Fibroblast of skin of left quadriceps (primary cell): ENCODE measurements at places on chromosomes 1 and 21.

DNA sequence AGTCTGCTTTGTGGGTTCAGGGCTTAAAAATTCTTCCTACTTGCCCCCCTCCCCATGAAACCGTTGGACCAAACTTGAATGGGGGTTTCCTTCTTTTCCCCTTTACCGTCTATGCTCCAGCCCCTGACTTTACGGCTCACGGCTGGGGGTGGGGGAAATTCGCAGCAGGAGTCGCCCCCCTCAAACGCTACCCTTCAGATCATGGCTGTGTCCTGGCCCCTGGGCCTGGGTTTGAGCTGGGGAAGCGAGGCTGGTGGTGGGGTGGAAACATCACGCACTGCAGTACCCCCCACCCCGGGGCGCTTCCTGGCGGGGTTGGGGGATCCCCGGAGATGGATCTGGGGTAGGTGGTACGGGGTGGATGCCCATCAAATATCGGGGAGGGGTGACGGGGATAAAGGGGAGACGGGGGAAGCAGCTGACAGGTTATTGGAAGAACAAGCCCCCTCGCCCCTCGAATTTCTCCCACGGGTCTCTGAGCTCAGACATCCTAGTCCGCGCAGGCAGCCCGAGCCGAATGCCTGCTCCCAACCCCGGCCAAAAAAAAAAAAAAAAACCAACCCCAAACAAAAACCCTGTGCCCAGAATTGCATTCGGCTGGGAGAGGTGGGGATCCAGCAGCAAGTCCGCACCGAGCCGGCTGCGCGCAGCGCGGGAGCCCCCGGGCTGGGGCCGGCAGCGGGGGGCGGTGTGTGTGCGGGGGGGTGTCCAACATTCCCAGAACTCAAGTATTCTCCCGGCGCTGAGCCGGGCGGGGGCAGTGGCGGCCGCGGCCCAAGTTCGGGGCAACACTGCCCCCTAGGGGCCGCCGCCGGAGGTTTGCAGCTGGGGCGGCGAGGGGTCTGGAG lies 59.0 kb upstream of the ACOT11 start:
- peak; percentile 76 for DNase-seq

DNA sequence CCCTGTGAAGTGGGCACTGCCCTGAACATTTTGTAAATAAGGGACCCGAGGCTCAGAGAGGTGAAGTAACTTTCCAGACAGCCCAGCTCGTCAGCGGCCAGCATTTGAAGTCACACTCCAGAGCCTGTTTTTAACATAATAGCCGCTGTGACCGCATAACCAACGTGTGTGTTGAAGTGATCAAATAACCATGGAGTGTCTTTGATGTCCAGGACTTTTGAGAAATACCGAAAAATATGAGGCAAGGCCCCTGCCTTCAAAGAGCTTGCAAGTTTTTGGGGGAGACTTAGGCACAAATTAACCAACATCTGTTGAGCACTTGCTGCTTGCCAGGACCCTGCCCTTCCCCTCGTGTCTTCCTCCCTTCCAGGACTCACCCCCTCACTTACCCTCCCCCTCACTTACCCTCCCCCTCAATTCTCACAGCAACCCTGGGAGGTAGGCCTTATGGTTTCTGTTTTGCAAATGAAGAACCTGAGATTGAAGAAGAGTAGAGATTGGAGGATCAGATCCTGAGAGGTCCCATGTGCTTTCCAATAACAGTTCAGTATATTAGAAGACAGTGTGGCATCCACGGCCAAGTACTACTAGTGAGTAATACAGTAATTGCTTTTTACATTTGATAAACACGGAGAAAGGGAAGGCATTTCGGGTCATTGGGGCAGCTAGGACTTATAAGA lies 1.3 kb upstream of the SLC16A1 start:
- peak; percentile 74 for DNase-seq

DNA sequence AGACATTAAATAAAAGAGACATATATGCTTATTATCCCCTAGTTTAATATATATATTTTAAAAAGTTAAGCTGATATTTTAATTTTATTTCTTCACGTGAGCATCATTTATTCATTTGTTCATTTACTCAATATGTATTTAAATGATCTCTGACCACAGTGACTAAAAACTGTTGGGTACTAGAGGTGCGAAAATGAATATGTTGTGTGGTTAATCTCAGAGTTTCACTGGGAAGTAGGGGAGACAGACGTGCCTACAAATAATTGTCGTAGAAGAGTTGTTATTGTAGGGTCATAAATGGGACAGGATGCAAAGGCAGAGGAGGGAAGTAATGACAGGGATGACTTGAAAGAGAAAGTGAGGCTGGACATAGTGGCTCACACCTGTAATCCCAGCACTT lies 213.0 kb upstream of the CACYBP start:
- DNase-seq: no peak

- no peak for DNase-seq
Observed at GRCh38 chr21:41348434-41348833, 13.4 kb upstream of the MX2 start.

DNA sequence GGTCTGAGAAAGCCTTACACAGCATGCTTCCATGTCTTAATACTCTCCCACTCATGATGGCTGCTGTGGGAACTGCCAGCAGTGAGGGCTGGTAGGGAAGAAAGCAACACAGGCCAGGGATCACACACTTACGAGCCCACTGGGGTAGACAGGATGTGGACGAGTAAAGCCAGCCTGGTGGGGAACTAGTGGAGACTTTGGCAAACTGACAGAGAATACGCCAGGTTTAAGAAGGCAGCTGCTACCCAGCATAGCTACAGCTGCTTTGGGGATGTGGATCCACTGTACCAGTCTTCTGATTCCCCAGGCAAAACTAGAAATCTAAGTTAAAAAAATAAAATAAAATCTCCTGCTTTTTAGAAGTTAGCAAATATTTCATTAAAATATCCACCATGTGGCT lies 664.0 kb downstream of the SMYD3 start:
- DNase-seq: no peak

- no peak for DNase-seq
Observed at GRCh38 chr1:192626366-192627179, 9.4 kb upstream of the RGS13 start.

DNA sequence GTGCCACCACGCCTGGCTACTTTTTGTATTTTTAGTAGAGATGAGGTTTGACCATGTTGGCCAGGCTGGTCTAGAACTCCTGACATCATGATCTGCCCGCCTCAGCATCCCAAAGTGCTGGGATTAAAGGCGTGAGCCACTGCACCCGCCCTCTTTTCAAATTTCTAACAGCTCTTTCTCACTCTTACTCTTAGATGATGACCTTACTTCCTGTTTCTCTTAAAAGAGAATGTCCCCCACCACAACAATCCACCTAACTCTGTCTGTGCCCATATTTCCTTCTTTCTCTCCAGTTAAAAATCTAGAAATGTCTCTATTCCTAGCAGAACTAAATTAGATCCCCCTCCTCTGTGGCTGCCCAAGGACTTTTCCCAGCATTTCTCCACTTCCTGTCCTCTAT lies 46.6 kb upstream of the RGS2 start:
- DNase-seq: no peak

GRCh38 chr1:154912755-154913154 lies 23.8 kb downstream of the PMVK start:
- no peak for DNase-seq

- peak; percentile 27 for DNase-seq
Observed at GRCh38 chr21:18499761-18500376, 96.3 kb upstream of the TMPRSS15 start.

GRCh38 chr1:228093050-228093906 lies 9.8 kb downstream of the C1orf35 start:
- no peak for DNase-seq

- no peak for DNase-seq
Observed at GRCh38 chr21:29365661-29366265, 67.0 kb downstream of the BACH1 start.

- no peak for DNase-seq
Observed at GRCh38 chr1:36775716-36776115, 258.6 kb downstream of the GRIK3 start.

- no peak for DNase-seq
Observed at GRCh38 chr21:33078907-33079582, 9.1 kb downstream of the OLIG1 start.

GRCh38 chr21:46552274-46552673 lies 52.6 kb downstream of the S100B start:
- no peak for DNase-seq

DNA sequence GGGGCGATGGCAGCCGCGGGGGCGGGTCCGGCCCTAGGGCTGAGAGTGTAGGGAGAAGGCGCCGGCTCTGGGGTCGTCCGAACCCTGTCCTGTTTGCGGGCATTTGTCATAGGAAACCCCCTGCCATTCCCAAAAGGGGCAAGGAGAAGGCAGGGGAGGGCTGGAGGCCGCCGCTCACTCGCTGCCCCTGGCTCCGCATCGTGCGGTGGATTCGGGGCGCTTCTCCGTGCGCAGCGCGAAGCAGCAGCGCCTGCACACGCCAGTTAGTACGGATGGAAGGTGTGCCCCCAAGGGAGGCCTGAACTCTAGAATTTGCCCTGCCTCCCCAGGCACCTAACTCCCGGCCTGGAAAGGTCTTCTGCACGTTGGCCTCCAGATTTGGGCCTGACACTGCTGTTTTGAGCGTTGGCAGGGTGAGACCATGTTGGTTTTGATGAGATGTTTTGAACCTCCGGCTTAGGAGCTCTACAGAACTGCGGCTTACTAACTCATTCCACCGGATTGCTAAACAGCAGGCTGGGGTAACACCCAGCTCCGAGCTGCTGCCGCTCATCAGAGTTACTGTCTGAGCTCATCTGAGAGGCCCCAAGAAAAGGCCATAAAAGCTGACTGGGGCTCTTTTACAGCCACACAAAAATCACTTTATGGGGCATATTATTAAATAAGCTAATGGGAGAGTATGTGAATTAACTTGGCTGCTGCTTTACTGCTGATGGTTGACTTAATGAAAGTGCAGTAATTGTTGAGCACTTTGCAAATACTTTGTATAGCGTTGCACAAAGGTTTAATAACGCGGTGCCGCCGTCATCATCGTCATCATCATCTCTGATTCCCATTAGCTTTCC lies 987 bp downstream of the GPR137B start:
- peak; percentile 32 for DNase-seq

DNA sequence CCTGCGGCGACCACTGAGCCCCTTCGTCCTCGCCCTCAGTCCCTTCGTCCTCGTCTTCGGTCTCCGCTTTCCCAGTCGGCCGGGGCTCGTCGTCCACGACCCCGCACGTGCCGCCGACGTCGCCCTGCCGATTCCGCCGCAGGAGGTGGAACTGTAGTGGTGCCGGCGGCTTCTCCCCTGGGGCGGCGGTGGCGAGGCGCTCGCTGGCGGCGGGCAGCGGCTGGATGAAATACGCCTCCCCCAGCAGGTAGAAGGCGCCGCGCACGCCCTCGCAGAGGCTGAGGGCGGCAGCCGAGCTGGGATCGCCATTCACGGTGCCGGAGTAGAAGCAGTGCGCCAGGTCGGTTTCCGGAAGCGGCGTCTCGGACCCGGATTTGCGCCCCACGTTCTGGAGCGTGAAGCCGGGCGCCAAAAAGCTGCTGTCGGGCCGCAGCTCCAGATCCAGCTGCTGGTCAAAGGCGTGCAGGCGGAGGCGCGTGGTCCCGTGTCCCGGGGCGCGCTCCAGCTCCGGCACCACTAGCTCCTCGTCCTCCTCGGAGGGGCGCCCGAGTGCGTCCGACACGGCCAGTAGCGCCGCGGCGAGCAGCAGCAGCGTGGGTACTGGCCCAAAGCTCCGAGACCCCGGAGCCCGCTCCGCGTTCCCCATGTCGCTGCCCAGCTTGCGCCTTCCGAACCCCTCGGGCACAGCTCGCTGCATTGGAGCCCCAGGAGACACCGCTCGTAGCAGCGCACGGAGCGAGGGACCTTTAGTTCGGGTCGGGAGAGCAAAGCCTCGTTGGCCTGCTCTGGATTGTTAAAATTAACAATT lies 747 bp downstream of the ADAMTS1 start:
- no peak for DNase-seq

- DNase-seq: no peak
Observed at GRCh38 chr1:32413507-32414185, 19.4 kb upstream of the BSDC1 start.

DNA sequence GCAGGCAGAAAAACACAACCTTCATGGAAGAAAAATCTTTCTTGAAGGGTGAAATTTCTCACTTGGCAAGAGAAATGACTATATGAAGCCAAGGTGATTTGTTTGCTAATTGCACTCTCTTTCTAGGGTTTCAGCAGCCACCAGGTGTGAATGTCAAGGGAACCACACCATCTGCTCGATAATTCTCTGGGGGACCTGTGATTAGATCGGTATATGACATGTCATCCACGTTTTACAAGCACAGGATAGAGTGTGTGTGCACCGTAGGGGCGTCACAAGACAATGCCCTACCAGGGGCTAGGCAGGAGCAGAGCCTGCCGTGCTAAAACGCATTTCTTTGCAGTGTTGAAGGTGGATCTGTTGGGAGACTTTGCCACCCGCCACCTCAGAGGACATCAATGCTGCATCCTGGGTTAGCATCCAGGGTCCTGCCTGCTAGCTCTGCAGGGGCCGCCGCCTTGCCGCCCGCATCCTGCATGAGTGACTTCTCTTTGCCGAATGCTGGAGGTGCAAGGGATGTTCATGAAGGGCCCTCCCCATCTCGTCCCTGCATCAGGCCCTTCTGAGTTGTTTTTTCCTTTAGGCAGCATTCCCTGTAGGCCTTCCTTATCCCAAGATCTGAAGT lies 37.8 kb upstream of the CCSAP start:
- no peak for DNase-seq

DNA sequence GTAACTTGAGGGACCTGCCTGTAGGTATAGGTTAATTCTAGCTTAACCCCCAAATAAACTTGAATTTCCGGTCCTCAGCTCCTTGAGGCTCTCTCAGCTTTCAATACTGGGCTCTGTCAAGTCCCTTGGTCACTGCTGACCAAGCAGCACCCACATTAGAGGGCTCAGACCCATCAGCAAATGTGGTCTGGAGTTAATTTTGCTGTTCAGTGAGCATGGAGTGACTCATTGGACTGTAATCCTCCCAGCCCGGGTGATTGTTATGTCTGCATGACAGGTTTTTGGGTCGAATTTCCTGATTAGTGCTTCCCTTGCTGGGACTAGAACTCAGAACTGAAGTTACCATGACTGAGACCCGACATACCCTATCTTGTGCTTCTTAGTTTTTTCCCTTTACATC lies 130.6 kb downstream of the URB2 start:
- peak; percentile 18 for DNase-seq

DNA sequence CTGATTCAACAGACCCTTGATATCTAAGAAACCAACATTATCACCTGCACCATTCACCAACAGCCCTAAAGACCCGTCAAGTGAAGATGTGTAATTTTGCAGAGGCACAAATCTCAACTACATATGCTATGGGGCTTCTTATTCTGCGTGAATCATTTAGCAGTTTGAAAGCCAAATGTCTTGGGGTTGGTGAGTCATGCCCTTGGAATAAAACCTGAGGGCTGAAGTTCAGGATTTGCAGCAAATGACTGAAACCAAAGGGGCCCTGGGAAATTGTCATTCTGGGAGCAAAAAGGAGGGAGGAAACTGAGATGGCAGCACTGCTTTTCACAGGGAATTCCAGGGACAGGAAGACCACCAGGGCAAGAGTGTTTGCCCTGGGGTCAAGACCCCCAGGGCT lies 79.2 kb upstream of the TNR start:
- DNase-seq: peak; percentile 5

- DNase-seq: no peak
Observed at GRCh38 chr21:44862869-44863685, 10.4 kb downstream of the PTTG1IP start.

GRCh38 chr1:3215198-3216014 lies 146.4 kb downstream of the PRDM16 start:
- no peak for DNase-seq

- no peak for DNase-seq
Observed at GRCh38 chr1:205057808-205058575, 15.0 kb downstream of the CNTN2 start.
